A673 (cell line): ENCODE measurements at places on chromosomes 4 and X. TPM values are rescaled to one million over a fixed set of nuclear protein-coding genes. Genes with fewer than 3 reads are reported as not detected.
A peak's percentile ranks its signal among the peaks of the same experiment; 100 is the strongest.

GRCh38 chr4:56226579-56226978, 160.7 kb downstream of the AASDH start:
- no peak for DNase-seq

Gene COX7B2
- total RNA-seq, result not detected in 2 replicates

- no peak for DNase-seq
These were observed 32.7 kb upstream of the RASGEF1B start for GRCh38 chr4:81504112-81505003.

DNA sequence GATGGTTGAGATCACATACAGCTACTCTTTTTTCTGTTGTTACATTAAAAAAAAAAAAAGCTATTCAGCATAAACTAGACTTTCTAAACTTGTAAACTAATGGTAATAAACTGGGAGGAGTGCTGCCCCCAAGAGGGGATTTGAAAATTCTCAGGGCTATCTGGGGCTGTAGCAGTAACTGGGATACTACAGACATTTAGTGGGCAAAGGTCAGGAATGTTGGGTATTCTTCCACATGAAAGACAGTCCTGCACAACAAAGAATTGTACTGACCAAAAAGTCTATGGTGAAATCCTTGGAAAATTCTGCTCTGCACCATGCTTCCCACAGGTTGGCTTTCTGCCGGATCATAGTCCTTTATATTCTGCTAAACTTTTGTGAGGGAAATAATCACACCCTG, 232.6 kb upstream of the BOD1L1 start:
- DNase-seq, result peak; percentile 37

Gene SCML1
- 13.0 and 14.1 TPM in 2 replicates for total RNA-seq

DNA sequence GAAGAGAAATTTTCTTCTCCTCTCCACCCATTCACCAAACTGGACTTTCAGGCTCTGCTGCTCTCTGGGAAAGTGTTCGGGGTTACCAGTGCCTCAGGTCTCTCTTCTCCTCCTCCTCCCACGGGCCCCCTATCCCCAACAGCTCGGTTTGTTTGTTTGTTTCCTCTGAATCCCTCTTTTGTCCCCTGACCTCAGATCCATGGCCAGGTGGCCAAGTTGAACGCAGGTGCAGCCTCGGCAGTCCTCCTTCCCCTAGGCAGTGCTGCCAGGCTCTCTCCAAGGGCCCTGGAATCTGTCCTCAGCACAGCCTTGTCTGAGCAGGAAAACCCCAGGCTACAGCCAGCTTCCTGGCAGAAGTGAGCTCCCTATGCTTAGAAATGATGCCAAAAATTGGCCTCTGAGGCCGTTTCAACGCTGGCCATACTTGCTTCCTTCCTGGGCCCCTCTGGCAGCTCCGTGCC, 60.0 kb downstream of the FHDC1 start:
- DNase-seq, result peak; percentile 9

DNA sequence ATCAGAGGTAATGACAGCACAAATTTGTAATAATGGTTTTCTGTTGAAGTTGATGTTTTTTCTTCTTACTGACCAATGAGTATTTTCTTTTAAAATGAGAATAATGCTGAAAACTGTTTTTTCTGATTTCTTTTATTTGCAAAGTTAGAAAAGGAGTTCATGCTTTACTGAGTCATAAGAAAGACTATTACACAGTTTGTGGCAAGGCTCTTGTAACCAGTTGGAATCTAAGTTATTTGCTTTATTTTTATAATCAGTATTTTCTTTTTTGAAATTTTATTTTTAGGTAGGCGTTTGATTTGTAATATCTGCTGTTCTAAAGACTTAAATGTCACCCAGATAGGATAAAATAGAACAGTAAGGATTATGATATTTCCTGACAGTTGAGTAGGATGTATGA, 25.5 kb downstream of the ANAPC4 start:
- DNase-seq, result no peak

- DNase-seq, result peak; percentile 71
These were observed 15.2 kb upstream of the ANXA10 start for GRCh38 chr4:168076989-168077725.

Gene FREM3
- not detected in 2 replicates for total RNA-seq

Gene ACE2
- not detected in 2 replicates for total RNA-seq

Gene POU3F4
- not detected in 2 replicates for total RNA-seq

DNA sequence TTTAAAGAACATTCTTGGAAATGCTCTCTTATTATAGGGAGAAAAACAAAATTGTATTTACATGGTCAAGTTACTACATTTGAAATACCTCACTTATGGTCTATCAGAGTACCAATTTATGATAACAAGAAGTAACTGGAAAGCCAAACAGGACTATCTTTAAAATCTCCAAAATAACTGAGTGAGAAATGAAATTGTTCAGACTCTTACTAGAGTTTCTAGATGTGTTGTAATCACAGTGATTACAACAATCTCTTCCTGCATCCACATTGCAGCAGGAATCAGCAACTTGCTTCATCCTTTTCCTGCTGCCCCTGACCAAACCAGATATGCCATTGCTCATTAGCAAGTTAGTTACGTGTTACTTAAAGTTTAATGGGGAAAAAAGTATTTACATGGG, 245.2 kb upstream of the SMIM31 start:
- DNase-seq, result no peak

Gene HEPH
- not detected in 2 replicates for total RNA-seq

Gene SLC9A7
- total RNA-seq, result 11.3 and 13.1 TPM in 2 replicates

Gene XAGE1A
- total RNA-seq, result 36.9 and 52.5 TPM in 2 replicates

- DNase-seq, result no peak
These were observed 23.1 kb downstream of the CORIN start for GRCh38 chr4:47814618-47815295.

Gene DRD5
- total RNA-seq, result not detected in 2 replicates

Gene RHOXF2
- not detected in 2 replicates for total RNA-seq

Gene PSAPL1
- not detected in 2 replicates for total RNA-seq

Gene RBM41
- 17.7 and 19.0 TPM in 2 replicates for total RNA-seq

GRCh38 chr4:41009411-41009810, 204.9 kb downstream of the APBB2 start:
- no peak for DNase-seq

GRCh38 chr4:86483773-86484172, 110.3 kb upstream of the PTPN13 start:
- no peak for DNase-seq

- no peak for DNase-seq
These were observed 1217.0 kb downstream of the RAPGEF2 start for GRCh38 chr4:160319868-160320260.

- no peak for DNase-seq
These were observed 119.3 kb upstream of the DKK2 start for GRCh38 chr4:107155366-107155765.

- DNase-seq, result no peak
These were observed 75.7 kb upstream of the TEX13D start for GRCh38 chrX:124256629-124257380.

DNA sequence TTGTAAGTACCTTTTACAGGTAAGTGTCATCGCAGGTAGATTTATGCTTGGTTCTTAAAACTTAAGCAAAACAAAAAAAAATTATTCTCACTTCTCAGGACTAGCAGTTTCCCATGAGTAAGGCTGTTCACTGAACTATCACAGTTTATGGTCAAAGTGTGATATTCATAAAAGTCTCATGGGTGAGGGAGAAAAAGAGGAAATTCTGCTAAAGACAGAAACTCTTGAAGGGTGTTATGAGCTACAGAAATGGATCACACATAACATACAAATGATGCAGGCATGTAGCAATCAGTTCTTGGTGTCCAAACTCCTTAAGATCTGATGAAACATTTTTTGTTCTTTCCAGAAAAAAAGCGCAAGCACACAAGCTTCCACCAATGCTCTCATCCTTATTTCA, 8.5 kb downstream of the RAB9A start:
- DNase-seq, result no peak
